ENCODE measurements at places on chromosomes 4 and X.
A peak's percentile ranks its signal among the peaks of the same experiment; 100 is the strongest.

GRCh38 chr4:183586824-183587223 is 72.2 kb downstream of the RWDD4 start:
- DNase-seq, result no peak

GRCh38 chrX:146054311-146054710 is 236.7 kb downstream of the SLITRK2 start:
- no peak for DNase-seq

DNA sequence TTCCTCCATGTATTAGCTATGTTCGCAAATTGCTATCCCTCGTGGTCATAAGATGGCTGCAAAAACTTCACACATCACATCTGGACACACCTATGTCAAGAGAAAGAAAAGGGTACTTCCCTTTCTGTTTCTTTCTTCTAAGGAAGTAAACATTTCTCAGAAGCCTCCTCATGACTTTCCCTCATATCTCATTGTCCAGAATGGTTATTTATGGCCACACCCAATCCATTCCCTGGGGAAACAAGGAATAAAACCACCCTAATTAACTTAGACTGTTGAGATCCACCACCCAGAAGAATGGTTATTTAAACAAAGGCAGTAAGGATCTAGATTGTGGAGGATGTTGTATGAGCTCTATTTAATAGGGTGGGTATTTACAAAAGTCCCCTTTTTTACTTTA is 160.8 kb upstream of the LNX1 start:
- DNase-seq, result no peak

DNA sequence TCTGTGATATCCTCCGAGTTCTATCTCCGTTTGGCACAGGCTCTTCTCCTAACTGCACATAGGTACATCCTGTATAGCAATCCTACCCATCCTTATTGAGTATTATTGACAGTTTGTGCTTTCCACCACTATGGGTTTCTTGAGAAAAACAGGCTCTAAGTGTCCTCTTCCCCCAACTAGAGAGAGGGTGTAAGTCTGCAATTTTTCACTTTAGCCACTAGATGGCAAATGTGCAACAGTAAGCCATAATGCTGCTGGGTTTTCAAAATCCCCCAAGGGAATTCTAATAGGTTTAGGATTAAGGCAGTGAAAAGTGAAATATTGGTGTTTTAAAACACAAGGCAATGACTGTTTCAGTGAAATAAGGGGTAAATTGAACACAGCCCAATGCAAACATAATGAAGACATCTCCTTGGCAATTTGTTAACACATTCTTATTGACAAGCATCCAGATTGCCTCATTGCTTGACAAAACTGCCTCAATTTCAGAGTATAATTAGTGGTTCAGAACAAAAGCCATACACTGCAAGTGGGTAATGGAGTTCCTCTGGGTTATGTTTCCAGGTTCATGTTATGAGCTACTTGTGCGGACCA is 239.0 kb upstream of the HTR2C start:
- DNase-seq, result no peak

DNA sequence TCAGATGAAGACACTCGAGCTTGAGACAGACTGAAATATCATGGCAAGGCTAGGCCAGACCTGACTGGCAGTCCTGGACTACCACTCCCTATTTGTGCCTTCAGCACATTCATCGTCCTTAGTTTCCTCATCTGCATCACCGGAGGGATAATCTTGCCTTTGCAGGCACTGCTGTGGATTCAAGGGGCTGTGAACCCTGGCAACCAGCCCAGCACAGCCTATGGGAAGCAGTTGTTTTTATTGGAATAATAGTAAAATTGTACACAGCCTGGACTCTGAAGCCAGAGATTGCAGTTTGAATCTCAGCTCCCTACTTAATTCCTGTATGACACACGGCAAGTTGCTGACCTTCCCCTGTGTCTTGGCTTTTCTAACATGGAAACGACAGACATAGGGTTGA is 161.0 kb downstream of the NSUN7 start:
- DNase-seq, result no peak

- DNase-seq, result peak; percentile 89
These were observed at the start of gene EBP for GRCh38 chrX:48521353-48522243. TSS of gene EBP (plus strand) at chrX:48521808. CDS start at chrX:48523772, 1,964 bp downstream.

DNA sequence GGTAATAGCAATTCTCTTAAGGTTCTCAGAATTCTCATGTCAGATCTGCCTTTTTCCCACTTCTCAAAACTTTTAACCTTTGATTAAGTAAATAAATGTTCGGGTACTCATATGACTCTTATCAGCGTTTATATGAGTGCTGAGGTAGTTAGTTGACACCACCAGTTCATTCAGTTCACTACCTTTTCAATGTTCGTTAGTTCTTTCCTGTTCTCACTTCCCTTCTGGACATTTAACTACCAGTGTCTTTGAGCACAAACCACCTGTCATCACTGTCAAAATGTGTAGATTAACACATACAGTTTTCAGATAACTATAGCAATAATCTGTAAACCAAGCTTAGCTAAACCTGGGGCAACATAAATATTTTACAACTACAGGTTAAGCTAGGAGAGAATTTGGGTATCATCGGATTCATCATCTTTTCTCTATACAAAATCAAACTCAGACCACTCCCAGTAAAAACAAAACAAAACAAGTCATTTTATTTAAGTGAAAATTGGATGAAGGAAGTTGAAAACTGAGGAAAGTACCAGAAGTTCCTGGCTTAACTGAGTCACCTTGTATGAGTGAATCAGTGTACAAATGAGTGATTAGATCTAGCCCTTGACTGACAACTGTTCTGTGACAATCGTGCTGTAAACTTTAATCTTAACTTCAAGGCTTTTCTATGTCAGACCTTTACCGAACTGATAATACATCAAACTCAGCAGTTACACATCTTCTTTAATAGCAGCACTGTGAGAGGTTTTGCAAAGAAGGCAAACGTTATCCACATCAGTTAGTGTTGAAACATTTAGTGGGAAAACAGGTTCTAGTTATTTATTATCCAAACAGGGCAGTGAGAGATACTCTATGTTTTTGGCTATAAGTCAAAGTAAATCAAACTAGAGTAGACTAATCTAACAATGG is 41.9 kb downstream of the ARHGEF38 start:
- DNase-seq, result no peak

- peak; percentile 76 for DNase-seq
These were observed 189.0 kb upstream of the ANXA10 start for GRCh38 chr4:167903291-167903721.

- DNase-seq, result no peak
These were observed 29.0 kb downstream of the CD99L2 start for GRCh38 chrX:150869450-150869849.

DNA sequence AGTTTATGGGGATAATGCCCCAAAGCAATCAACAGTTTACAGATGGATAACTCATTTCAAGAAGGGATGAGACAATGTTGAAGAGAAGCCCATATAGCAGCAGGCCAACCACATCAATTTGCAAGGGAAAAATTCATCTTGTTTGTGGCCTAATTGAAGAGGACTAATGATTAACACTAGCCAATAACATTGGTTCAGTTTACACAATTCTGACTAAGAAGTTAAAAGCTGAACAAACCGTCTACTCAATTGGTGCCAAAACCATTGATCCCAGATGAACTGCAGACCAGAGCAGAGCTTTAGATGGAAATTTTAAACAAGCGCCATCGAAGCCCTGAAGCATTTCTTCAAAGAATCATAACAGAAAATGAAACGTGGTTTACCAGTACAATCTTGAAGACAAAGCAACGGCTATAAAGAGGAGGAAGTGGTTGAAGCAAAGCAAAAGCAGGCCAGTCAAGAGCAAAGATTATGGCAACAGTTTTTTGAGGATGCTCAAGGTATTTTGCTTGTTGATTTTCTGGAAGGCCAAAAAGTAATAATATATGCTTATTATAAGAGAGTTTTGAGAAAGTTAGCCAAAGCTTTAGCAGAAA is 20.5 kb upstream of the BLTP1 start:
- DNase-seq, result no peak

GRCh38 chrX:18674417-18674787 is 2.5 kb upstream of the RS1 start:
- no peak for DNase-seq

DNA sequence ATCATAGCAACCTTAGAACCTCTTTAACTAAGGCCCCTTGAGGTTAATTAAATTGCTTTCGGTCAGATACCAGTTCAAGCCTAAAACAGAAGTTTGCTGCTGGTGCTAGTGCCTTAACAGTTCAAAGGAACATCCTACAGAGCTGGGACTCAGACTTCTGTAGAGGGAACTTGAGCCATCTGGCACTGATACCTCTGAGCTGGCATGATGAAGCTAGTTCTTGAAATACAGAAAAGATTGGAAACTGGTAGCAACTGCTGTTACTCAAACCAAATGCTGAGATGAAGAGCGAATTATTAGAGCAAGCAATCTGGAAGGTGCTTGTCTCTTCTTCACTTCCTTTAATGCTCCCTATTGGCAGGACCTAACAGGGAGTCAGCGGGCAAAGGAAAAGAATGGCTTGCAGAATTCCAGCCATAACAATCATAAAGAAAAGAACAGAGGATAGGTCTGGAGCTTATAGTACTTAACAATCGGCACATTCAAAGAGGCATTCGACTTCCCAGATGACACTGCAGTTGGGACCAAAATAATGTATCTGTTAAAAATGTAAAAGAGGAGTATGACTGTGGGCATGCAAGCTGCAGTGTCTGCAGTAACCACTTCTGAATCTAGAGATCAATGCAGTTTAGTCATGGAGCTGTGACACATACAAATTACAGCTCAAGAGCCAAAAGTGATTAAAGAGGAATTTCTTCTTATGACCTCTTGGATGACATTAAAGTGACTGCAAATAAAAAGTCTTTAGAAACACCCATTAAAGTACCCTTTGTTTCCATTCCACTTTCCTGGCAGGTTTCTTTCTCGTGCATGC is 298.9 kb downstream of the PDGFC start:
- DNase-seq, result peak; percentile 27

GRCh38 chrX:19121898-19122640 is at the start of gene ADGRG2:
TSS of gene ADGRG2 (minus strand) at chrX:19122468. CDS start at chrX:19068834, 53,634 bp downstream.
- no peak for DNase-seq

DNA sequence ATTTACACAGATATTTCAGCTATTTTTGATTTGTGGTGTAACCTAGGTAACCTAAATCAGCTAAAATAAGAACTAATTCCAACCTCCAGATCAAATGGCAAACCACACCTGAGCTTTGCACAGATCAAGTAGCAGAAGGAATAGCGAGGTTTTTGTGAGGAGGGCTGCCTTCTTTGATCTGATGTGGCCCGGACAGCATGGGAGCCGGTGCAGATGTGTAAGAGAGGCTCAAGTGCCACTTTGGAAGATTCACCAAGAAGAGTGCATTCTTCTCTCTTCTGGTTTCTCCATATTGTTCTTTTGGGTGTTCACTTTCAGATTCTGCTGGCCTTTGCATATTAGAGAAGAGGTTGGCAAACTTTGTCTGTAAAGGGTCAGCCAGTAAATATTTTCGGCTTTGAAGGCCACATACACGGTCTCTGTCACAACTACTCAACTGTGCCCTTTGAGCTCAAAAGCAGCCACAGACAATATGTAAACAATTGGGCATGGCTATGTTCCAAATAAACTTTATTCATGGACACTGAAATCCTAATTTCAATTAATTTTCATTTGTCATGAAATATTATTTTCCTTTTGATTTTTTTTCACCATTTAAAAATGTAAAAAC is 78.9 kb upstream of the FAM9C start:
- DNase-seq, result no peak

DNA sequence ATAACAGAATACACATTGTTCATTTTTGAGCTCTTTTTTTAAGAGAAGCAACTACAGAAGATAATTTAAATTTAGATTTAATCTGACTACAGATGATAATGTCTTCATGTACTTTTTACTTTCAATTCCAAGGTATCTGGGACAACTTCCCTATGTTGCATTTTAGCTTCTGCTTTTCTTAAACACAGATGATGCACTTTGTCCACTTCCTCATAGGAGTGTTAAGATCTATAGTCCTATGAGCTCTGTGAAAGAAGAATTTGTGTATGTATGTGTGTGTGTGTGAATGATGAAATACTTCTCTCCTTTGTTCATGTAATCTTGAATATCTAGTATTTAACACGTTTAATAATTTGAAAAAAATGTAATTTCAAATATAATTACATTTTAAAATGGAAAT is 5.3 kb upstream of the FHIP1A start:
- DNase-seq, result no peak

DNA sequence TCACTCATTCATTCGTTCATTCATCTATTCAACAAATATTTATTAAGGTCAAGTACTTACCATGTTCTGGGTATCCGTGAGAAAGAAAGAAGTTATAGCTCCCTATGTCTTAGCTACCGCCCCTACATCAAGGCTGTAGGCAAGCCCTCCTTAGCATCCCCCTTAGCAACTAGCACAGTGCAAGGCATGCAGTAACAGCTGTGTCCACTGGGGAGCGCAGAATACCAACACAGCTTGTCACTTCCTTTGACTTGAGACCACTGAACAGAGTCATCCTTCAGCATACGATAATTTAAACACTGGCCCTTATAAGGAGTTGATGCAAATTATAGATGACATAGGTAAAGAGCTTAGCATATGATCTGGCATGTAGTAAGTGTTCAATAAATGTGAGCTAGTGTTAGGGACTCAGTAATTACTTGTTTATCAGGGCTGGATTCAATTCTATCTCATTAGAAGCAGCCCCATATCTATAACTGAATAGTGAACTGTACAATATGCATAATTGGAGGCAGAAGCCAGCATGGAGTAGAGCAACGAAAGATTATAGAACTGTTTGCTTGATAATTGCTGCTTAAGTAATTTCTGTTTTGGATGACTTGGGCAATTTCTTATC is 8.7 kb downstream of the KIAA1210 start:
- peak; percentile 41 for DNase-seq

DNA sequence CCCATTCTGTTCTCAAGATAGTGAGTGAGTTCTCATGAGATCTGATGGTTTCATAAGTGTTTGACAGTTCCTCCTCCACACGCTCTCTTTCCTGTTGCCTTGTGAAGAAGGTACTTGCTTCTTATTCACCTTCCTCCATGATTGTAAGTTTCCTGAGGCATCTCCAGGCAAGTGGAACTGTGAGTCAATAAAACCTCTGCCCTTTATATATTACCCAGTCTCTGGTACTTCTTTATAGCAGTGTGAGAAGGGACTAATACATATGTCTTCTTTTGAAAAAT is 58.4 kb downstream of the CFAP299 start:
- no peak for DNase-seq

- DNase-seq, result peak; percentile 58
These were observed 128.1 kb upstream of the STK26 start for GRCh38 chrX:131894995-131895394.

GRCh38 chrX:120726294-120726693 is 96.4 kb upstream of the C1GALT1C1 start:
- DNase-seq, result no peak

GRCh38 chr4:88130544-88131305 is 27.7 kb downstream of the ABCG2 start:
- DNase-seq, result no peak

- no peak for DNase-seq
These were observed 64.6 kb downstream of the REELD1 start for GRCh38 chr4:146278986-146279385.

- no peak for DNase-seq
These were observed 185.9 kb downstream of the STK32B start for GRCh38 chr4:5237086-5237660.
